ENCODE measurements at places on chromosomes 7 and 10. TPM values are rescaled to one million over a fixed set of nuclear protein-coding genes. Genes with fewer than 3 reads are reported as not detected.

DNA sequence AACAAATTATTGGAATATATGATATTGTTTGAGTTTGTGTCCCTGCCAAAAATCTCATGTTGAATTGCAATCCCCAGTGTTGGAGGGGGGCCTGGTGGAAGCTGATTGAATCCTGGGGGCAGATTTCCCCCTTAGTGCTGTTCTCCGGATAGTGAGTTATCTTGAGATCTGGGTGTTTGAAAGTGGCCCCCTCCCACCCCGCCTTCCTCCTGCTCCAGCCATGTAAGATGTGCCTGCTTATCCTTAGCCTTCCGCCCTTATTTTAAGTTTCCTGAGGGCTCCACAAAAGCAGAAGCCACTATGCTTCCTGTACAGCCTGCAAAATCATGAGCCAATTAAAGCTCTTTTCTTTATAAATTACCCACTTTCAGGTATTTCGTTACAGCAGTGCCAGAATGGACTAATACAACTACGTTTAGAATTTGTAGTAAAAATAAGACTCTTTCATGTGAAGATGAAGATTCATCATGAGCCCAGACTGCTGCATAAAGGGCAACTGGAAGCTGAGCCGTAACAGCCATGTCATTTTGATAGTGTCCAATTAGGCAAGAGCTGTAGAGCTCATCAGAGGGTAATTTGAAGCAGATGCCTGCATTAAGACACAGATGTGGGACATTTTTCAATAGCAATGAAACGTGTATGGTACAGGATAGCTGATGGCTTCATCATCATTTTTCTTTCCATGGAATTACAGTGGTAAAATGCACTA, 1007.2 kb downstream of the REEP3 start:
- DNase-seq: no peak

DNA sequence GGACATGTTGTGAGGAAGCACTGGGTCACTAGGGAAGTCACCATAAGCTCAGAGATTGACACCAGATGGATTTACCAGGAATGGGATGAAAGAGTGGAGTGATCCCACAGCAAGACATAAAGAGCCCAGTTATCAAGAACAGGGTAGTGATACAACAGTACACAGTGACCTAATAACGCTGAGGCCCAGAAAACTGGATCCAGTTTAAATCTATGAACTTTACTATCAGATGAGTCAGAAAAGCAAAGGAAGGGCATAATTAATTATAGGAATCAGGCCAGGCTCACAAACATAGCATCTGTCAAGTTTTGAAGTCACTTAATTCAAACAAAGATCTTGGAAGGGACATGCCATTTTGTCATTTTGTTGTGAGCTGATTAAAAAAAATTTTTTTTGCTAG, 73.5 kb downstream of the LRRN3 start:
- DNase-seq: no peak

DNA sequence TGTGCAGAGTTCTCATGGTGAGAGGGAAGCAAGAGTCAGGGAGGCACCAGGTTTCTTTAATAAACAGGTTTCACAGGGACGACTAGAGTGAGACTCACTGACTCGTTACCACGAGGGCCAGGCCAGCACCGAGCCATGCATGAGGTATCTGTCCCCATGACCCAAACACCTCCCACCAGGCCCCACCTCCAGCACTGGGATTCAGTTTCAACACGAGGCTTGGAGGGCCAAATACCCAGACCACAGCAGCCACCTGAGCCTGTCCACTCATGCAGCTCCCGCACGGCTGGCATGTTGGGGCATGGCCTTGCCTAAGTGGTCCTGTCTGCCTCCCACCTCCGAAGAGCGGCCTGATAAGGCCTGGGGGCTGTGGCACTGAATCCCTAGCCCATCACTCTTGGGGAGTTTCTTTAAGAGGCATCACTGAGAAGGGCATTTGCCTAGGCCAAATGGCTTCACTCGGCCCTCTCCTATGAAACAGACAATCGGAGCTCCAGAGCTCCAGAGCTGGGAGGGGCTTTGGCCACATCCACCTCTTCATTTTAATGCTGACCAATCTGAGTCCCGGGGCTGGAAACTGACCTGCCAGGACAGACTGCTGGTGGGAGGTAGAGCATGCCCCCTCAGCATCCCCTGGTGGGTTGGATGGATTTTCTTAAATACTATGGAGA, 157.8 kb downstream of the DNAJB6 start:
- DNase-seq: no peak

DNA sequence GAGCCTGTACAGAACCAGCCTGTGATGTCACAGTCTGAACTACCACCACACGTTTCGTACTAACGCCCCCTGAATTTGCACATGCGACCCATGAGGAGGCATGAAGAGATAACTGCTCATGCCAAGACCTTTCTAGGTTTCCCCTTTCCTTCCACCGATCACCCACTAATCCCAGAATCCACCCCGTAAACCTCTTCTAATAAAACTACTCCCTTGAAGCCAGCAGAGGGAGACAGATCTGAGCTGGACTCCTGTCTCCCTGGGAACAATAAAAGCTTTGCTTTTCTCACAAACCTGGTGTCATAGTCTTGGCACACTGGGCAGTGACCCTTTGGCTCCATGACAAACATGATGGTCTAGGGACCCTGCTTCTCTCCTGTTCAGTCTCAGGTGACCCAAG, 144.5 kb downstream of the FRMD4A start:
- no peak for DNase-seq

GRCh38 chr7:155394413-155394812, 63.5 kb upstream of the EN2 start:
- DNase-seq: no peak

Gene DRGX
- not detected for total RNA-seq

DNA sequence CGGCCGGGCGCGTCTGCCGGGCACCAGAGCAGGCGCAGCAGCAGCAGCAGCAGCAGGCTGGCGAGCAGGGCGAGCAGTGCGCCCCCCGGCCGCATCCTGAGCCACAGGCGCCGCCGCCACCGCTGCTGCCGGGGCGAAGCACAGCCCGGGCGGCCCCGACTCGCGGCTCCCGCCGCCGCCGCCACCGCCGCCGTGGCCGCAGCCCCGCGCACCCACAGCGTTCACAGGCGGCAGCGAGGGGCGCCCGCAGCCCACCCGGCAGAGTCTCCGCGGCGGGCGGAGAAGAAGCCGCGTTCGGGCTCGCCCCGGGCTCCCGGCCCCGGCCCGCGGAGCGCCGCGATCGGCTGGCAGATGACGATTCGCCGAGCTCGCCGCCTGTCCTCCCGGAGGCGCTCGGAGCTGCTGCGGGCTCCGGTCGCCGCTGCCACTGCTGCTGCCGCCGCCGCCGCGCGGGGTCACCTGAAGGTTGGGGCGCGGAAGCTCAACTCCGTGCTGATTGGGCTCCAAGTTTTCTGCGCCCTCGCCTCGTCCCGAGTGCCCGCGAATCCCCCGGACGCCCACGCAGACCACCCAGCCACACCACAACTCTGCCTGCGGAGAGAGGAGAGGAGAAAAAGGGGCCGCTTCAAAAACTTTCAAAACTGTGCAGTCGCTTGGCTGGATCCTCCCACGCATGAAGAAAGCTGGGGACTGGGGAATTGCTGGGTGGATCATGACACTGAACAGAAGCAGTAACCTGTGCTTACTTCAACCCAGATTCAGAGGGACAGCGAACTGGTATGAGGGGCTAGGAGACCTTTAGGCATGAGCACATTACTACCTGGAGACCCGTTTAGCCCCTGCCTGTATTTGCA, at the start of gene ST8SIA6:
ST8SIA6 (minus strand) TSS at position 435 of the 854 bp plus-strand sequence; CDS start at position 95, 340 bp downstream.
- no peak for DNase-seq

- no peak for DNase-seq
These were observed 469.9 kb downstream of the CCSER2 start for GRCh38 chr10:84798312-84798711.

Gene ITPRID1
- not detected for total RNA-seq

DNA sequence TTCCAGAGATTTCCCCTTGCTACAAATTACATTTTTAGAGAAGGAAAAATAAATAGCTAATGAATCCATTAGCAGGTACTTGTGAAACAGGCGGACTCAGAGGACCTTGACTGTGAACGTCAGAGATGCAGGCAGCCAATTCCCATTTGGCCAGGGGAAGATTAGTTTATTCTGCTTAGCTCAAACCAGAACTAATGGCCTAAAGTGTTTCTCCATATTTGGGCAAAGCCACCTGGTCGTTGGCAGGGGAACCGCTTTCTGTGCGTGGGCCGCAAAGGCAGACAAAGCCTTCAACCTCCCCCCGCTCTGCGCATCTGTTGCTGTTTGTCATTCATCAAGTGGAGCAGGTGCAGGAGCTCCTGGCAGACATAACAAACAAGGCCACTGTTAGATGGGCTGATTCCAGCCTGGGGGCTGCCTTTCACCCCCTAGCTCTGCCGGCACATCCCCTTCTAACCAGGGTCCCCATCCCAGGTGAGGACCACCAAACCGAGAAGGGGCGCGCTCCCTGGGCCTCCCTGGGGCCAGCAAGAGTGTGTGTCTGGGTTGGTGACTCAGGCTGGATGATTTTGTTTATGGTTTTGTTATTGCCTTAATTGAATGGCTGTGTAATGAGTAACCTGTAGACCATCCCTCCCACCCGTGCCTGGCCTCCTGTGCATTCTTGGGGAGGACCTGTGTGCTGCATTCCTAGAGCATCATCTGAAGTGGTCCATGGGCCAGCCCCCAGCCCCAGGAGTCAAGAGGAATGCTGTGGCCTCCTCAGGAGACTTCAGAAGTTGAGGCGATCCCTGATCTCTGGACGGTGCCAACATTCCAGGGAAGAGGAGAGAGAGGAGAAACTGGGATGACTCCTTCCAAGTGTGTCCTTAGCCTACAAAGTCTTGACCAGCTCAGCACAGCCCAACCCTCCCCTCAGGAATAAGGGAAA, 14.5 kb upstream of the CPA1 start:
- no peak for DNase-seq

Gene BHLHA15
- not detected for total RNA-seq

Gene PNPLA8
- total RNA-seq: 43.4 TPM

Gene C7orf25
- total RNA-seq: 4.2 TPM

- no peak for DNase-seq
These were observed 63.1 kb downstream of the PYROXD2 start for GRCh38 chr10:98351831-98352402.

- no peak for DNase-seq
These were observed 313.7 kb upstream of the KMT2E start for GRCh38 chr7:104700336-104700735.

Gene ITIH5
- 263 TPM for total RNA-seq

DNA sequence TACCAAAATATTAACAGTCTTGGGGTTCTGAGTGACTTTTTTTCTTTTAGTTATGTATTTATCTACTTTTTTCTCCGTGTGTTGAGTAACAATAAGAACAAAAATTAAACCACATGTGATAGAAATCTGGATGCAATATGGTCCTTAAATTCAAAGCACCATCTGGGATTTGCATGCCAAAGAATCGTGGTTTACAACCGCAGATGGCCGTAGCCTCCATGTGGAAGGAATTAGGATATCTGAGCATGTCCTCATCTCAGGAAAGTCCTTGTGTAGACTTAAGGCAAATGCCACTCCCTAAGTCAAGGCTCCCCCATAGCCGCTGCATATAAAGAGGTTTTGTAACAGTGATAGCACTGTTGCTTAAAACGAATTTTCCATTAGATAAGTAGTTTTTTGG, 304.0 kb downstream of the ZEB1 start:
- no peak for DNase-seq

DNA sequence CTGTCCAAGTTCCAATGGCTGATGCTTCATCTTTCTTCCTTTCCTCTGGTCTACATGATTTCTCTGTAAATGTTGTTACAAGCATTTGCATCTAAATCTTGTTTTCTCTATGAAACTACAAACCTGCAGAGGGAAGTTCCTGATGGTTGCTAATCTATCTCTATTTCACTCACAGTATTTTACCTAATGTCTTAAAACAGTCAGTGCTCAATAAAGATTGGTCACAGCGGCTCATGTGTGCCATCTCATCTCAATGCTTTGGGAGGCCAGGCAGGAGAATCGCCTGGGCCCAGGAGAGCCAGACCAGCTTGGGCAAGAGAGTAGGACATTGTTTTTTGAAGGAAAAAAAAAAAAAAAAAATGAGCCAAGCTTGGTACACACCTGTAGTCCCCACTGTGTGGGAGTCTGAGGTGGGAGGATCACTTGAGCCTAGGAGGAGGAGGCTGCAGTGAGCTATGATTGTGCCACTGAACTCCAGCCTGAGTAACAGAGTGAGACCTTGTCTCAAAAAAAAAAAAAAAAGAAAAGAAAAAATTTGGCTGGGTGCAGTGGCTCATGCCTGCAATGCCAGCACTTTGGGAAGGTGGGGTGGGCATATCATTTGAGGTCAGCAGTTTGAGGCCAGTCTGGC, 71.3 kb upstream of the ARMC3 start:
- DNase-seq: no peak
